ENCODE measurements at places on chromosomes 4 and X.

DNA sequence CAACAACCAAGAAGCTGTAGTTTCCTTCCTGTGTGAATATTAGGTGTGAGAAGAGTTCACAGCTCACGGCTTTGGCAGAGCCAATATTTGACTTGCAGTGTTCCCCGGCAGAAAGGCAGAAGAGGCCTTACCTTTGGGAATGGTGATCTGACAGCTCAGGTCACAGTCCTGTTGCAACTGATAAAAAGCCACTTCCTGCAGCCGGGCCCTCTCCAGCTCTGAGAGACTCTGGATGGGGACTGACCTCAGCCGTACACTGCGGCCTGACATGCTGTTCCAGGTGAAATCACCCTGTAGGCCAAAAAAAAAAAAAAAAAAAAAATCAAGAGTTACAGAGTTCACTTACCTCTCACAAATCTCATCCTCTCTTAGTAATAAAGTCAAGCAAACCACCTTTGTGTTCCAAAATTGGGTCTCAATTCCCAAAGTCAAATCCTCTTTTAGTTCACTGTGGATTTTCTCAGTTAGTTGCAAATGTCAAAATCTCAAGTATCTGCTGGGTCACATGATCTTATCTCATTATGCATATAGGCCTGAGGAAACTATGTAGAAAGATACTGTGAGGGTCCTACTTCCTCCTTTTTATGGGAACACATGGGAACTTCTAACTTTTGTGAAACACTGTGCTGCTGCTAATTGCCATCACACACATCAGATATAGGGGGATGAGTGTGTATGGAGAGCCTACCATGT is 38.6 kb upstream of the AMELX start:
- DNase-seq: no peak

- no peak for DNase-seq
Observed at GRCh38 chrX:83934220-83934619, 73.3 kb downstream of the CYLC1 start.

DNA sequence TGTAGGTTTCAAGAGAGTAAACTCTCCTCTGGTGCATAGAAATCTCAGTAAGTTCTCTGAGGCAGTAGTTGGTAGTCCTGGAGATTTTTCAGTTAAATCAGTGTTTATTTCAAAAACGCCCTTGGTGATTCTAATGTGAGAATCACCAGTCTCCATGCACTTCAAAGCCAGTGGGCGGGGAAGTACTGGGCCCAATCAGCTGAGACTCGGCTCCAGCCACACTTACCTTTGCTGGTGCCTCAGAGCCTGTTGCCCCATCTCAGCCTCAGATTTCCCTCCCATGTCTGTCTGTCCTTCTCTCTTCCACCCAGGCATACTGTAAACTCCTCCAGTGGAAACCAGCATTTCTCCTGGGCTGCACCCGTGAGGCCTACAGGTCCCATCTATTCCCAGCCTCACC is 7.4 kb upstream of the MGST2 start:
- no peak for DNase-seq

- no peak for DNase-seq
Observed at GRCh38 chr4:179671609-179672008, 2229.4 kb upstream of the AGA start.

DNA sequence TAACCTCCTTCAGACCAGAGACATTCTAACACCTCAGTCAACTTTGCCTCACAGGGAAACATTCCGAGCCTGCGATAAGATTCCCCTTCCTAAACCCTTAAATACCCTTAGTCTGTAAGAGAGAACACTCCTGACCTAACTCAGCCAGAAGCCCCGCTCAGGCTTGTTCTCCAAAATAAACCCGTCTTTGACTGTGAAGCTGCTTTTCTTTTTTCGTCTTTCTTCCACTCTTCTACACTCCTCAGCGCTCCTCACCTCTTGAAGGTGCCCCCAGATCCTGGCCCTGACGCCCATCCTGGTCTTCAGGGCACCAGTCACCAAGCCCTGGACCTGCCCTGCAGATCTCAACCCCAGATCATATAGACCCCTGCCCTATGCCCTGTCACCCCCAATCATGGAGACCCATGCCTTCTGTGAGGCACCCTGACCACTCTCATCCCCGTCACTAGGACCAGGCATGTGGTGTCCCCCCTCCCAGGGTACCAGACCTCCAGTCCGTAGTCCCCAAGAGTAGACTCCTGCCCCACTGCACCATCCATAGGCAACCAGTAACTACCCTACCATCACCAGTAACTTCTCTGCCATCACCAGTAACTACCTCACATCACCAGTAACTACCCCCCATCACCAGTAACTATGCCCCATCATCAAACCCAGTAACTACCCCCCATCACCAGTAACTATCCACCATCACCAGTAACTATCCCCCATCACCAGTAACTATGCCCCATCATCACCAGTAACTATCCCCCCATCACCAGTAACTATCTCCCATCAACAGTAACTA is 3.5 kb downstream of the ASMTL start:
- no peak for DNase-seq

GRCh38 chr4:110415041-110415440 is 60.9 kb upstream of the ENPEP start:
- no peak for DNase-seq
